Amygdala (tissue), 56 donors: ENCODE measurements at places on chromosomes 11 and 22.

- DNase-seq: no peak
Measured at GRCh38 chr11:94481342-94481741, 12.3 kb downstream of the MRE11 start.

- no peak for DNase-seq
Measured at GRCh38 chr11:110174645-110175310, 81.6 kb downstream of the ZC3H12C start.

DNA sequence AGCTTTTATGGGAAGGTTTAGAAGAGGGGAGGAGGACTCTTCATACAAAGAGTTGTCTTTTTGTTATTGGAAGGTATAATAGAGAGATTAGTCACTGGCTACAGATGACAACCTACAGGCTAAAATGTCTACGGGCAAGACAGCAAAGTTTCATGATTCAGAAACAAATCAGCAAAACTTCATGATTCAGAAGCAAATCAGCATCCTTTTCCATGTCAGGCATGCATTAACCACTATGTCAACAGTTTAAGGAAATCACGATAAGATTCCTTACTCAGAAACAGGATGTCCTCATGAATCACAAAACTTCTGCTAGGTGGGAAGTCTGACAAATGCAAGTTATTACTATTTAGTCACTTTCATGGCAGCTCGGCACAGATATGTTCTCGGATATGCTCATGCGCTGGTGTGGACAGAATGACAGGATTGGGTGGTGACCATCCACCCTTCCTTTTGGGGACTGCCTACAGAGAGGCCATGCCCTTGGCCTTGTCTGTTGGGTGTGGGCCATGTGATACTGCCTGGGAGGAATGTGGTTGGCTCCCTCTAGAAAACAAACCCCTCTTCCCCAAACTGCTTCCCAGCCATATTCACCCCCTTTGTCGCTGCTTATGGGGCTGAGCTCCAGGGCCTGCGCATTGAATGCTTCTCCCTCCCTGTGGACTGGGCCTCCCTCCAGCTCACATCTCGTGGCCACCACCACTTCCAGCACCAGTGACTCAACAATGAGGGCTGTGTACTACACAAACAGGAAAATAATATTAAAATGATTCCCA, 10.1 kb downstream of the C11orf91 start:
- DNase-seq: peak; percentile 59

GRCh38 chr11:75454987-75455386, 22.0 kb upstream of the KLHL35 start:
- no peak for DNase-seq

- DNase-seq: no peak
Measured at GRCh38 chr11:19259487-19260345, 19.0 kb upstream of the E2F8 start.

GRCh38 chr11:32137263-32137662, 46.4 kb downstream of the RCN1 start:
- DNase-seq: no peak

- DNase-seq: no peak
Measured at GRCh38 chr11:117179048-117179999, 781 bp downstream of the SIDT2 start.

DNA sequence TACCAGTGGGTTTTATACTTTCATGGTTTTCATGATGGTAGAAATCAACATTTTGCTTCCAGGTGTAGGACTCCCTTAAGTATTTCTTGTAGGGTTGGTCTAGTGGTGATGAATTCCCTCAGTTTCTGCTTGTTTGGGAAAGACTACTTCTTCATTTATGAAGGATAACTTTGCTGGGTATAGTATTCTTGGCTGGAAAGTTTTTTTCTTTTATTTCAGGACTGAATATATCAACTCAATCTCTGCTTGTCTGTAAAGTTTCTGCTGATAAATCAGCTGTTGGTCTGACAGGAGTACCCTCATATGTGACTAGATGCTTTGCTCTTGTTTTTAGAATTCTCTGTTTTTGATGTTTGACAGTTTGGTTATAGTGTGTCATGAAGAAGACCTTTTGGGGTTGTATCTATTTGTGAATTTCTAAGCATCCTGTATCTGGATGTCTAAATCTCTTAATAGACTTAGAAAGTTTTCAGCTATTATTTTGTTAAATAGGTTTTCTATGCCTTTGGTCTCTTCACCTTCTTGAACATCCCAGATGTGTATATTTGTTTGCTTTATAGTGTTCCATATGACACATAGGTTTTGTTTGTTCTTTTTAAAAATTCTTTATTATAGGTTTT, 95.9 kb downstream of the ENTHD1 start:
- no peak for DNase-seq

- no peak for DNase-seq
Measured at GRCh38 chr11:62514151-62514550, 32.5 kb downstream of the AHNAK start.

GRCh38 chr22:24039046-24039445, 27.9 kb downstream of the CABIN1 start:
- no peak for DNase-seq

DNA sequence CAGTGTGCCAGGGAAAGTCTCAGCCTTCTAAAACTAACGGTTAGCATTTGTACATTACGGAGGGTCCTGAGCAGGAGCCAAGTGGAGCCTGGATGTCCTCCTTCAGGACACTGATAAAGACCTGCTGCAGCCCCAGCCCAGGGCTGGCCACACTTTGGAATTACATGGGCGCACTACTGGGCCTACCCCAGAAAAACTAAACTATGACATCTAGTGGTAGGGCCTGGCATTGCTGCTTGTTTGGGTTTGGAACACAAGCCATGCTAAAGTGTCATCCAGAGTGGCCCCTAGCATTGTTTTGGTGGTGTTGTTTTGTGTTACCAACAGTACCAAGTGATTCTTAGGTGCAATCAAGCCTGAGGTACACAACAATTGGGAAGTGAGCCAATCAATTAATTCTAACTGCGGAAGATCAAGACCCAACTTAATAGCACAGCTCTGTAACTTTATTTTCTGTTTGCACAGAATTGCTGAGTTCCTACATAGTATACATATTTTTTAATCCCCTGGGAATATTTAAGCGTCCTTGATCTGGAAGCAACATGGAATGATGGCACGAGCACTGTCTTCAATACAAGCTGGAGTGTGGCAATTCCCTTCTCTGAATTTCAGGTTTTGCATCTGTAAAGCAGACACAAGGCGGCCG, 340.7 kb downstream of the LARGE1 start:
- DNase-seq: peak; percentile 10

DNA sequence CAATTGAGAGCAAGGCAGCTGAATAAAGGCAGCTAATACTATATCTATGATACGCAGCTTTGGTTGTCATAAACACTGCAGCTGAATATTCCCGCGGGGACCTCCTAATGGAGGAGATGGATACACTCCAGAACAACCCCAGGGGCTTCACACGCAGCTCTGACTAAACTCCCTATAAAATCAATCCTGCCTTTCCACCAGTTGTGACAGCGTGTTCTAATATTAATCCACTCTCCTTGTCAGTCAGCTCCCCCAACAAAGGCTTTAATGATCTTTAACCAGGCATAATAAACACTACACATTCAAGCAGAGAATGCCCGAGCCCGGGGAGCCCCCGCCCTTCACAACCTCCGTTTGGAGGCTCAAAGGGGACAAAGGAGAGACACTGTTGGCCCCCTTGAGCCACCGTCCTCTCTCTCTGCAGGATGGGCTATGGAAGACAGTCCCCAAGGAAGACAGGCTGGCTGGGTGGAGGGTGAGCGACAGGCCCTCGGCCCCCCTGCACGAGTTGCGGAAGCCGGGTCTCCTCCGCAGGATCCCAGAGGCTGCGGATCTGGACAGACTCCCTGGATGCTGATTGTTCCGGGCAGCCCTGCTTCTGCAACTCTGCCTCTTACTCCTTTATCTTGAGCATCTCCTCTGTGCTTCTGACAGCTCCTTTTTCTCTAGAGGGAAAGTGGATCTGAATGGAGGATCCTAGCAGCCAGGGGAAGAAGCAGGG, 565.2 kb downstream of the BUD13 start:
- no peak for DNase-seq

DNA sequence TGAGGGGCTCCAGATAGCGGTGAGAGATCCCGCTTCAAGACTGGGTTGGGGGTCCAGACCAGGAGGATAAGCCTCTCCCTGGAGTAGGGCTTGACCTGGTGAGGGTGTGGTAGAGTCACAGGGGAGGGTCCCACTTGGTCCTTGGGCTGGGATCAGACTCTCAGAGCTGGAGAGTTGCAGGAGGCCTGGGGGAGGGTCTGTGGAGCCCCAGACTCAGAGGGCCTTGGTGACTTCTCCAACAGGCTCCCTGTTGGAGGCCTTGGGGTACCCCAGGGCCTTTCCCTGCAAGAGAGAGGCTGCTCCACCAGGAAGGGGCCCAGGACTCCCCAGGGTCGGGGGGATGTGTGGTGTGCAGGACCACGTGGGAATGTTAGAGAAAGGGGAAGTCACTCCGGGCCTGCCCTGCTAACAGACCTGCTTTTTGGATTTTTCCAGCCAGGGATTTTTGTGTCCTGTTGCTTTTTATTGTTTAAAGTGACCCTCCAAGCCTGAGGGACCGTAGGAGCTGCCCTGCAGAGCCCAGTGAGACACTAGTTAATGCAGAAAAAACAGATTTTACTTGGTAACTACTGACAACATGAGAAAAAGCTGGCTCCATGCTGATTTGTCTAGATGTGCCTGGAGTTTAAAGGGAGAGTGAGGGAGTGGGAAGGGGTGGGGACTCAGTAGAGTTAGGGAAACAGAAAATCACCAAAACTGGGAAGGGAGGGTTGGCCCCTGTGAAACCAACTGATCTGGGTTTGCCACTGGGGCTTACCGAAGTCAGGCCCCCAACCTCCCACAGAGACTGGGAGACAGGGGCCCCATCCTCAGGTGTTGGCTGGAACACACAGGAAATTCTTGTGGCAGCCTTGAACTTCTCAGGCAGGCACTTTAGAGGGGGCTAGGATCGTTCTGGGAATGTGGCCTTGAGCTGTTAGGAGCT, 801 bp upstream of the TXNRD2 start:
- no peak for DNase-seq

- no peak for DNase-seq
Measured at GRCh38 chr11:70881948-70882715, 370.2 kb downstream of the SHANK2 start.

DNA sequence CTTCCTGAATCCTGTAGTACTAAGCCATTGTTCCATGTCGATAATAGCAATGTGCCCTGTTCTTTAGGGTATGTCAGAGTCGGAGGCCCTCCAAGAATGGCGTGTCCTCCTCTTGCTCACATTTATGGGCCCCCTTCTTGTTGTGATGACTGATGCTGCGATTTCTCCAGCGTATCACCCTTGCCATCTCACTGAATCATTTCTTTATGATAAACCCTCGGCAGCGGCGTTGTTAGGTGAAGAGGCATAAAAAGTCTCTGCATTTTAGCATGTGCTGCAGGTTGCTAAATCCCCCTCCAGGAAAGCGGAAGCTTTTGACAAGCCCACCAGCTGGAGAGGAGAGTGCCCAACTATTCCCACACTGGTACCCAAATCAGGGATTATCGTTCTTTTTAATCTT, 1045.3 kb downstream of the BRD1 start:
- no peak for DNase-seq

DNA sequence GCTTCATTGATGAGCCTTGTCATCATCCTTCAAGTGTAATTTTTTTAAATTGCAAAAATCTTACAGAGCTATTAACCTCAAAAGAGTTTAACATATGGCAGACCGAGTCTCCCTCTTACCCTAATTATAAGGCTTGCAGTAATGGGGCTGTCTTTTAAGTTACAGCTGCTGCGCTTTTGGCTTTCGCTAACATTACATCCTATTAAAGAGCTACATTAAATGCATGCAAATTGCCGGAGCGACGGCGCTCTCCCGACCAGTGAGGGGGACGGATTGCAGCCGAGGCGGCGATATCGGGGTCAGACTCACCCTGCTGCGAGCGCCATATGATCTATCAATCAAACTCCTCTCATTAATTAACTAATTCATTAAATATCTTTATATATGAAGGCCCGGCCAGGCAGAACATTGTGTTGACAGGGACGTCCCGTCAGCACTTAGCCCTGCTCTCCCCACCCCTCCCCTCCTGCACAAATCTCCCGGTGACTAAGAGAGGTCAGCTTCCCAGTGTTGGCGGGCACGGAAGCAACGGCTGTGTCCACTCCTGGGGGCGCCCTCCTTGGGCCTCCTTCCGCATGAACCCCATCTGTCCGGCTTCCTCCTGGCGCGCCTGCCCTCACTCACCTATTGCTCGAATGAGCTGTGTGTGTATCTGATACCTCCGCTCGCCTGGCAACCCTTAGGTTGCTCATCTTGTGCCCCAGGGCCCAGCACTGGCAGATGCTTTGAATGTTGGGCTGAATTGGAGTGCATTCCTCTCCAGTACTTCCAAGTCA, 156.0 kb upstream of the CADM1 start:
- no peak for DNase-seq

DNA sequence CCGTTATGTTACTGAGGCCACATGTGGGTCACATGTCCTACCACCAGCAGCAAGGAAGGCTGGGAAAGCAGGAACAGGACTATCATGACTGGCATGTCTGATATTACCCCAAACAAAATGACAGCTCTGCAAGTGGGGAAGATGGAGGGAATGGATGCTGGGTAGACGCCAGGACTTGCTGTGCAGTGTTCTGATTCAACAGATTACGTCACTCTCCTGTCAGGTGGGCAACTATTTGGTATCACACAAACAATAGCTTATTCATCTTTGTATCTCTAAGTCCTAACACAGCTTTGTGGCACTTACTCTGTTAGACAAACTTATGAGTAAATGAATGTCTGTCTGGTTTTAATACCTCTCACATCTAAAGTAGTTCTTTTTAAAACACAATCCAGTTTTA, 105.2 kb downstream of the SPON1 start:
- DNase-seq: no peak

DNA sequence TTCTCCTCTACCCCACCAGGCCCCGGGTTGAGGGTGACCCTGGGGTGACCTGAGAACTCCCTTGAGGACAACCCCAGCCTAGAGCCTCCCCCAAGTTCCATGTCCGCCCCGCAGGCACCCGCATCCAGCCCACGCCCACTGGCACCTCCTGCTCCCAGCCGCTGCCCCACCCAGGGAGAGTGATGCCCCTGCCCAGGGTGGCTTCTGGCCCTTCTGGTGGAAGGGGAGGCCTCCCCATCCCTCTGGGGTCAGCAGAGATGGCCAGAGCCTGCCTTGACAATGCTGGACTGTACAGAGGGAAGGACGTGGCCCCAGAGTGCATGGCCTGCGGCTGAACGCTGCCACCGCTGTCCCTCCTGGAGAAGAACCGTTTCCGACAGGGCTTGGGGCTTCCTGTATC, 1.1 kb upstream of the TH start:
- no peak for DNase-seq

- no peak for DNase-seq
Measured at GRCh38 chr11:12761029-12761428, 86.8 kb downstream of the TEAD1 start.

DNA sequence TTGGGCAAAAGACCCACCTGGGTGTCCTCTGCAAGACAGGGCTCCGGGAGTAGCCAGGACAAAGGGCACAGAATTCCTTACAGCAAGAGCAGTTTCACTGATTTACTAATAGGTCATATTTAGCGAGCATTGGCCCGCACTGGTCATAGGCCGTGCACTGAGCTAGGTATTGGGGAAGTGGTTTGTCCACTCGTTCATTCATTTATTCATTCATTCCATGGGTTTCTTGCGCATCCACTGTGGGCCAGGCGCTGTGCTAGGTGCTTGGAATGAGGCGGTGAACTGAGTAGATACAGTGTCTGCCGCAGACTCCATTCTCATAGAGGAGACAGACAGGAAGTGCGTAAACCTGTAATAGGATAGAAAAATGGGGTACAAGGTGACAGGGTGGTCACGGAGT, 13.2 kb upstream of the LINC01488 start:
- no peak for DNase-seq

GRCh38 chr11:83773950-83774880, 488.0 kb upstream of the CCDC90B start:
- no peak for DNase-seq

GRCh38 chr11:94866231-94866822, 98.2 kb downstream of the AMOTL1 start:
- no peak for DNase-seq
